Naive thymus-derived CD8-positive, alpha-beta T cell (primary cell): ENCODE measurements at places on chromosomes 16 and 17.

GRCh38 chr17:11853321-11854151, 143.7 kb downstream of the ZNF18 start:
- no peak for DNase-seq

DNA sequence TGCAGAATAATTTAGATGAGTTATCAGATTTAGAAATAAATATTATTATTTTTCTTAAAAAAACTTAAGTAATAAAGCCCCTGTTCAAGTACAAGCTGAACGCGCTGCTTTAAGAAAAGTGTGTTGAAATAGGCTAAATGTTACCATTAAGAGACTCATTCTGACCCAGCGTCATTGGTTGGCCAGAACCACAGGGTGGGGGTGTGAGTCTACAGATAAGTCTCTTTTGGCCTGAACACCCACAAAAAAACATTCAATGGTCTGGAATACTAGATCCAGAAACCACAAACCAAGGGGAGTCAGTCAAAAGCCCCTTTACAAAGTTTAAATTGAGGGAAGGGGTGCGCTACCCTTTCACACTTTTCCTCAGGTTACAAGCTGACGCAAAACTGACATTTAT, 776.1 kb downstream of the KCNJ2 start:
- no peak for DNase-seq

GRCh38 chr16:11147754-11148444, 108.1 kb downstream of the SOCS1 start:
- no peak for DNase-seq

DNA sequence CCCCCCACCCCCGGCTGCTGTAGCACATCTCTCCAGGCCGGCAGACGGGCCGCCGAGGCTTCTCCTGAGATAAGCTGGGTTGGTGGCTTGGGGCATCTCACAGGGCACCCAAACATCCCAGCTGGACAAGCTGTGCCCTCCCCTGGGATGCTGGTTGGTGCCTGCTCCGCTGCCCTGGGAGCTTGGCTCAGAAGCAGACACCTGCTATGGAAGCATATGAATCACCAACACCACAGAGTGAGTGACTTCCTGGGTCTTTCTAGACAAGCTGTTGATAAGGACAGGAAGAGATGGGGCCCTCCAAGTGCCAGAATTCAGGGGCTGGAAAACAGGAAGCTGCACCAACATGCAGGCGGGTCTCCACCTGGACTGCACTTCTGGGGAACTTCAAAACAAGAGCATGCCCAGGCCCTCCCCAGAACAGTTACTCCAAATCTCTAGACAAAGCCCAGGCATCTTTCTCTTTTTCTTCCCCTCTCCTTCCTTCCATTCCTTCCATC, 13.7 kb downstream of the C16orf95 start:
- DNase-seq, result no peak
